ENCODE measurements at places on chromosomes 1 and 21.

- DNase-seq: peak; percentile 49
These were observed 234.3 kb upstream of the ADAMTS5 start for GRCh38 chr21:27201197-27201596.

- no peak for DNase-seq
These were observed 99.8 kb downstream of the PTPN14 start for GRCh38 chr1:214451596-214451995.

DNA sequence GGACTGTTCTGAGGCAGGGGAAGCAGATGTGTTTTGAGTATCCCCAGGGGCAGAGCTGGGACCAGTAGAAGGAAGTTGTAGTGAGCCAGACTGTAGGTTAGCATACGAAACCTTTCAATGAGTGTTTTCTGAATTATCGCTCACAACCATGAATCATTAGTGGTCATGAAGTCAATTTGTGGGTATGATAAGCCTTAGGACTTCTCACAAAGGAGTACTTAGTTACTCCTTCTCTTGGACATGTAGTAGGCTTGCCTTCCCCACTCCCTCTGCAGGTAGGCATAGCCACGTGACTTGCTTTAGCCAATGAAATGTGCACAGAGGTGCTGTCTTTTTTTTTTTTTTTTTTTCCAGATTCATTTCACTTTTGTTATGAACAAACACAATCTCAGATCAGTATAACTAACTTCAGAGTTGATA lies 23.9 kb upstream of the FAAH start:
- no peak for DNase-seq

GRCh38 chr1:230930986-230931385 lies 47.7 kb downstream of the TTC13 start:
- DNase-seq: no peak

DNA sequence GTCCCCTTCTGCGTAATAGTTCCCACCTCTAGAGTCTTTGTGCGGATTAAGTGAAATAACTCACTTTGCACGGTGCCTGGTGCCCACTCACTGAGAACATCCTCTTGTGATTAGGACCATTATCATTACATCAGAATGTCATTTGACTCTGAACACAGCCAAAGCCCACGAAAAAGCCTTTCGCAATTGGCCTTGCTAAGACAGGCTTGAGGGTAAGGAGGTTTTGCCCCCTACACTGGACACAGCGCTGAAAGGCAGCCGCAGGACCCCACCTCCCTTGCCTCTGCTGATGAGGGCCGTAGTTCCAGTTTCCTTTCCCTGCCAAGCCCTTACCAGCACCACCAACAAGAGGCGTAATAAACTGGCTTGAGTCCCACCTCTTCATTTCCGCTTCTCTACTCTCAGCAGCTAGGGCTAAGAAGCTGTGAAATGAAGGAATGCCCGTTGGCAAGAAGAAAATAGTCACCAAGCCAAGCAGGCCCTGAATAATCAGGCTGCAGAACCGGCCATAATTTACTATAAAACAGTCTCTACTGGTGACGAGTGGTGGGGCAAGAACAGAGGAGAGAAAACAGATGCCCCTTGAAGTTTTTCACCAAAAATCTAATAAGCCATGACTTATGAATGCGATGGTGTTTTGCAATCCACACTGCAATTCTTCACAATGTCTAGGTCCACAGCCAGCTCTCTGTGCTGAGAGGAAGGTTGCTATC lies 53.1 kb downstream of the SH3GLB1 start:
- no peak for DNase-seq

DNA sequence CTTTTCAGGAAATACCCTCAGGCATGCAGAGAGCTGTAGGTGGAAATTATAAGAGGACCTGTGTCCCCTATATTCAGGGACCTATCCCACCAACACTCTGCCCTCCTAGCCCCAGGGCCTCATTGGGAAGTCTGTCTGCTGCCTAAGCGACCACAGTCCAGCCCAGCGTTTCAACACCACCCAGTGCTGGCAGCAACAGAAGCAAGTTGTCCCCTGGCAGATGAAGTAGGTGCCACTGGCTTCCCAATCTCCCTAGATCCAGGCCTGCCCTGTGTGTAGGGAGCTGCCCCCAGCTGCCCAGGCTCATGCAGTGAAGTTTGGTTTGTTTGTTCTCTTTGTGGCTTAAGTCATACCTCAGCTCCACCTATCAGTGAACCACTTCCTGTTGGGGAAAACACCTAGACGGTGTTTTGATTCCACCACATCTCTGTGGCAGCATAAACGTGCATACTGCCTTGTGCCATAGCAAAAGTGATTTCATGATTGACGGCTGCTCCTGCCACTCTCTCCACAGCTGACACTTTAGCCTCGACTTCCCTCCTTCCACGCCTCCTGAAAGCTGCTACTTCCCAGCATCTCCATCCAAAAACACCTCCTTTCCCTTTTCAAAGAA lies 8.1 kb upstream of the LEFTY1 start:
- no peak for DNase-seq

GRCh38 chr1:1359308-1359663 lies 931 bp upstream of the MXRA8 start:
- peak; percentile 31 for DNase-seq

DNA sequence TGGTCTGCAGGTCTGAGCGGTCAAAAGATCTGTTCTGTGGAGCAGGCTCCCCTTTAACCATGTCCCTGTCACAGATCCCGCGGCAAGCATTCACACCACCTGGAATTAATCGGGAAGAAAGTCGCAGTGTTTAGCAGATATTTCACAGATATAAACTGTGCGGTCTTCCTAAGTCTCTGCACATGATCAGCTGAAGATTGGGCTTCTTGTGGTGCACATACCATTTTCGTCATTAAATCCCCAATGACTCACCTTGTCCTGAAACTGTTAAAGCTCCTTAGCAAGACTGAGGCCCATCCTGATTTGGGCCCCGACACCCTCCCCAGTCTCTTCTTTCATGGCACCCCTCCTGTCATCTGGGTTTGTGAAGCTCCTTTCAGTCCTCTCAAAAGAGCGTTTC lies 158.8 kb downstream of the KIF26B start:
- no peak for DNase-seq

DNA sequence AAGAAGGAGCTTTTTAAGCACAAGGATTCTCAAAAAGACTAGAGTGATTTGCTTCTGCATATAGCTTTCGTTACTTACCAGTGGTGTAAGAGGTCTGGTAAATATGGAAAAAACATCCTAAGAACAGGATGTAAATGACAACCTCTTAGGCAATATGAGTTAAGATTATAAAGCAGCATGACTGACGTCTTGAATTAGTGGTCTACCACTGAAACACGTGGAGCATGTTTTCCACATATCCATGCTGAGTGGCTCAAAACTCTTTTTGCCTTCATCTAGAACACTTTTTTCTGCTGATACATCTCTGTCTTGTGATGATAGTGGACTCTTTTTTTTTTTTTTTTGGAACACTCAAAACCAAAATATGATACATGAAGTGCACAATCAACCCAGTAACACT lies 44.6 kb downstream of the RCAN1 start:
- no peak for DNase-seq

DNA sequence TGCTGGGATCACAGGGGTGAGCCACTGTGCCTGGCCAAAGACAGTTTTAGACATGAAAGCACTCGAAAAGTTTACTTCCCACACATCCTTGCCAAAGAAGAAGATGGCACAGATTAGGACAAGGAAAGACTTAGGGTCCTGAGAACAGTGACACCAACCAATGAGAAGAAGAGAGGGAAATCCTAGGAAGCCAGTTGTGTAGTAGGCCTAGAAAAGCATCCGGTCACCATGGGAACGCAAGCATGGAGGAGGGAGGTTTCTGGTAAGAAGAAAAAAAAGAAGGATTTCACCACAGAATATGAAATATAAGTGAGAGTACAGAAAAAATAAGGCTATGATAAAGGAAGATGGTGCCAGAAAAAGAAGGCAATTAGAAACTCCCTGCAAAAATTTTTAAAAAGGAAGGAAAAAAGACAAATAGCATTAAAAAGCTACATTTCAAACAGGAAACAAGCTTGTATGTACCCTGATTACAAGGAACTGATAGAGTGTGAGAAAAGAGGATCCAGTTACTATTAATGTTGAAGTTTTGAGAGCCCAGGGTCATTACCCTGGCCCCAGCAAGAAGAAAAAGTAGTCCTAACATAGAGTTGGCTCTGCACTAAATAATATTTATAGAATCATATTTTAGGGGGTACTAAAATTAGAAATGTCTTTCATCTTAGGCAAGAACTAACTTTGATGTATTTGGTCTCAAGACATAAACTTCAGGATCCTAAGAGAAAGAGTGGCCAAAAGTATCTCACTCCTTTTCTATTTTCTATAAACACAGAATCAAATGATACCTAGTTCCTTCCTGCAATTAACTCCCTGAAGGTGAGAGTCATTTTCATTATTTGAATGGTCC lies 16.1 kb downstream of the DIPK1A start:
- DNase-seq: no peak

DNA sequence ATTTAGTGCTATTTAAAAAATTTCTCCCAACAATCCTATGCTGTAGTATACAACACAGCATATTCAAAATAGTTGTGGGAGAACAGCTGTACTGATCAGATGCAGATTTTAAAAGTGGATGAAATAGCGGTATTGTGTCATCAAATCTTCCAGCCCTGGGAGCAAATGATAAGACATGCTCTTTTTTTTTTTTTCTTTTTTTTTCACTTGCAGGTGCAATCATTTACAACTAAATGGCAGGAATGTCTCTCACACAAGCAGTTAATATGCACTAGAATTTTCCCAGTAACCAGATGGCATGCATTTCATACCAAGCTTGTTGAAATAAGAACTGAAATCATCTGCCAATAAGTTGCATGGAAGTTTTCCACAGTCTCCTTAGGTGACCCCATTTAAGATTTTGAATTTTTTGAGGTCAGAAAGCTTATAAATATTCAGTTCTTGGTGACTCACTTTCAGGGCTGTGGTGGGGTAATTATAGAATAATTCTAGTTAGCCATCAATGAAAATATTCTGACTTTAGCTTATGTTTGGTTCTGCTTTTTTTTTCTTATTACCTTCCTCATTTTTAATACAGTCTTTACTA lies 623.9 kb upstream of the NR5A2 start:
- DNase-seq: peak; percentile 84

All from fibroblast of skin of left biceps (primary cell).